Osteocyte (in vitro differentiated cells): ENCODE measurements at places on chromosomes 11 and 22. TPM values are rescaled to one million over a fixed set of nuclear protein-coding genes. Genes with fewer than 3 reads are reported as not detected.

DNA sequence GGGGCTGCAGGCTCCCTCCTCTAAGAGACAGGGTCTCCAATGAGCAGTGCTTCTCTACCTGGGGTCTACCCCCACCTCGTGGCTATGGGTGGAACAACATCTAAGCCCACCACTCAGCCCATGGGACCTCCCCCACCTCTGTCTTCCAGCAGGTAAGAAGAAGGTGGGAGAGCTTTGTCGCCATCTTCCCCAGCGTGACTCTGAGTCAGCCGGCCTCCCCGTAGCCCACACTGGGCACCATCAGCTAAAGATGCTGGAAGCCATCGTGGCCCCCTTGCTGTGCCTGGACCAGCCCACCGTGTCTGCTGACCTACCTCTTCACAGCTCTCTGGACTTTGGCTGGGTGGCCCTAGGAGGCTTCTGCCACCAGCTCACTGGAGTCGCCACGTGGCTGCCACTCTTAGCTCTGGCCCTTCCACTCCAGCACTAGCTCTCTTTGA, 944 bp downstream of the C11orf86 start:
- no peak for DNase-seq

USP2 gene
- 0.11 and 0.24 TPM in 2 replicates for total RNA-seq

OR8D4 gene
- not detected in 2 replicates for total RNA-seq

P2RX6 gene
- total RNA-seq, result 2.6 and 3.5 TPM in 2 replicates

DNA sequence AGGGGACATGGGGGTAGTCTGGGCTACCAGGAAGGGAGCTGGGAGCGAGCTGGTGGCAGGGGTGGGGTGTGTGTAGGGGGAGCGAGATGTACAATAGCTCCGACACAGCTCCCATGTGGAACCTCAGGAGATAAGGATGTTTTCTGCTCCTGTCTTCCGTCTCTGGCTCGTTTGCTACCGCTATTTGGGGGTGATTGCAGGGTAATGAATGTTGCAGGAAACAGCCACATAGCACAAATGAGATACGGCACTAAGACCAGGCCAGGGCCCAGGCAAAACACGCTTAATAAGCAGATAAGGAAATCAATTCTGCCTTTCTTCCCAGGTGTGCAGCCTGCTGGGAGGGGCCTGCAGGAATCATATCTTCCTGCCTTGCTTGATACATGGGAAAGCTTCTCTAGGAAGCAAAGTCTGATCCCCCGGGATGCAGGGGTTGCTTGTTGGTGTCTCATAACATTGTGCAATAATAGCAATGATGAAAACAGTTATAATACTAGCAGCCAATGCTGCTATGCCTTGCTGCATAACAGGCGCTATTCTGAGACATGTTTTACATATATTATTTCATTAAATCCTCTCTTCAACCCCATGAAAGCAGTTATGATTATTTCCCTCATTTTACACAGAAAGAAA, 158.7 kb downstream of the ST3GAL4 start:
- DNase-seq, result no peak
